ENCODE measurements at places on chromosomes 4 and X. TPM values are rescaled to one million over a fixed set of nuclear protein-coding genes. Genes with fewer than 3 reads are reported as not detected.

Gene SSX4
- not detected for total RNA-seq

Gene TMPRSS11F
- not detected for total RNA-seq

Gene COL4A6
- total RNA-seq = 17.2 TPM

Gene JADE3
- 11.8 TPM for total RNA-seq

Gene IL2
- not detected for total RNA-seq

Gene BST1
- total RNA-seq = 17.6 TPM

Gene HSD17B13
- total RNA-seq = 0.10 TPM

Gene CFAP99
- total RNA-seq = not detected

Gene RTL3
- total RNA-seq = not detected

Gene RASGEF1B
- total RNA-seq = not detected

Gene GCNA
- total RNA-seq = 1.2 TPM

Gene GIMD1
- total RNA-seq = not detected

Gene C1QTNF7
- not detected for total RNA-seq

Gene DGAT2L6
- not detected for total RNA-seq

Gene RAB9B
- total RNA-seq = not detected

Gene CENPE
- 9.0 TPM for total RNA-seq

Gene RS1
- not detected for total RNA-seq

Gene NOX1
- 0.03 TPM for total RNA-seq

Gene GABRA4
- not detected for total RNA-seq

Gene EGF
- 0.13 TPM for total RNA-seq

Gene LGI2
- total RNA-seq = 0.15 TPM

Gene ETDB
- total RNA-seq = not detected

Gene PGAM4
- 0.26 TPM for total RNA-seq

Gene UNC5C
- total RNA-seq = not detected

Gene SAGE1
- 0.02 TPM for total RNA-seq

Gene GPRIN3
- 5.7 TPM for total RNA-seq

Gene FGB
- 11.3 TPM for total RNA-seq

Gene THAP9
- 2.2 TPM for total RNA-seq

Gene UGT2B17
- not detected for total RNA-seq

Gene STK26
- total RNA-seq = 12.6 TPM

Gene ZXDB
- total RNA-seq = 5.9 TPM

Gene RHOH
- total RNA-seq = 0.57 TPM

Gene TMEM154
- 0.07 TPM for total RNA-seq

Gene CD38
- 7.9 TPM for total RNA-seq

Gene PRR32
- not detected for total RNA-seq

Gene CDK16
- 103 TPM for total RNA-seq

Gene TIGD2
- total RNA-seq = 4.6 TPM

Gene FGFR3
- total RNA-seq = 1.4 TPM

Gene LRAT
- not detected for total RNA-seq

Gene CENPC
- 4.1 TPM for total RNA-seq

All from A549 treated with CpdA at 1 μM for 4 hours (cell line).